ENCODE measurements at places on chromosomes 2 and 18.
A peak's percentile ranks its signal among the peaks of the same experiment; 100 is the strongest.

- DNase-seq, result no peak
Measured at GRCh38 chr2:124698979-124699565, 674.0 kb downstream of the CNTNAP5 start.

- no peak for DNase-seq
Measured at GRCh38 chr2:86464652-86465051, 23.5 kb downstream of the KDM3A start.

DNA sequence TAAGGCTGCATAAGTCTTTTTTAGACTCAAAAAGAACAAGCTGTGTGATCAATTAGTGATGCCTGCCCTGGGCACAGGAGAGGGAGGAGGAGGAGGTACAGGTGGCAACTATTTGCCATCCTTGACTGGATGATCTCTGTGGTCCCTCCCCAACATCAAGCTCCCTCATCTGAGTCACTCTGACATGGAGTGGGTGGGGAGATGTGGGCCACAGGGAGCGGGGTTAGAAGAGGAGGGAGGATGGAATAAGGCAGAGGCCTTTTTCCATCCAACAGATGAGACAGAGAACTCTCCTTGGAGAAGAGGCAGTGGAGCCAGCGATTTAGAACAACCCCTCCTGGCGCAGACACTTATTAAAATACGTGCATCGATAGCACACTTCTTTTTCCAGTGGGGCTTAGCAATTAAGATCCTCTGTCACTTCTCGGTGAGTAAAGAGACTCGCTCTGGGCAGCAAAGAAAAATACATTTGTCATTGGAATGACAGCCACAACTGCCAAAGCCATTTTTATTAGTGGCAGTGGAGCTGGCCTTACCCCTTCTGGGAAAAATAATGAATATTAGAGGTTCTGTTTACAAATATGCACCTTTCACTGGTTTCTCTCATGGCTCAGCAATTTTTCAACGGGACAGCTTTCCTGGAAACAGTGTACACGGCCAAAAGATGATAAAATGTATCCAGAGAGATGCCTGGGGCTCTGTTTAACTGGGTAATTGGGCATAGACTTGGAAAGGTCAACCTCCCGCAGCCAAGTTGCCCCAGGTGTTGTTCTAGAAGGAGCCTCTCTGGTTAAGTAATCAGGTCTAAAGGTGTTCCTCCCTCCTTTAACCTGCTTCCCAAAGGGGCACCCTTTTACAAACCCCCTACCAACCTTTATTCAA lies 238.4 kb upstream of the CXCR4 start:
- peak; percentile 43 for DNase-seq

DNA sequence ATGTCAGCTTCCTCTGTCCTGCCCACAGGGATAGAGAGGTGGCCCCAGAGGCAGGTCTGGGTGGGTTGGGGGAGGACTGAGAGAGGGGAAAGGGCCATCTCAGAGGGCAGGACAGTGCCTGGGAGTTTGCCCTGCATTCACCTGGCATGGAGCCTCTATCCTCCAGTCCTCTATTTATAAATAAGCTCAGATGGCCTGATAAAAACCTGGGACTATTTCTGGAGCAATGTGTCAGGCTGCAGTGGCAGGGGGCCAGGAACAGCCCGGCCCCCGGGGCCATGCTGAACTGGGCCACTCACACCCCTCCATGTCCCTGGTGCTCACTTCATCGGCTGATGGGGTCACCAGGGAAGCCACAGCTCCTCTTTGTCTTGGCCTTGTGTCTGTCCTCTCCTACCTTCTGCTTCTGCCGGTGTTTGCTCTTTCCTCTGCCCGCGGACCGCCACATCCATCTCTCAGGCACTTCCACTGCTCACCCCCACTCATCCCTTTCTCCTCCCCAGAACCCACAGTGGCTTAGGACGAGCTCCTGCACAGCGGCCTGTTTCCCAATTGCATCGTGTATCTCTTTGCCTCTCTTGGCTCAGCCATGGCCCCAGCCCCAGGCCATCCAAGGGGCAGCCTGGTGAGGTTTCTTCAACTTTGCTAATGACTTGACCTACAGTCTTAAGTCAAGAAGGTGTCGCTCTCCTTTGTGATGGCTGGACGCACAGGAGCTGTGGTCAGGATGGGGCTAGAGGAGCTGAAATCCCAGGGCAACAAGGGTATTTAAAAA lies 38.8 kb downstream of the SCTR start:
- no peak for DNase-seq

GRCh38 chr2:134170294-134170693 lies 83.6 kb upstream of the MGAT5 start:
- DNase-seq, result no peak

DNA sequence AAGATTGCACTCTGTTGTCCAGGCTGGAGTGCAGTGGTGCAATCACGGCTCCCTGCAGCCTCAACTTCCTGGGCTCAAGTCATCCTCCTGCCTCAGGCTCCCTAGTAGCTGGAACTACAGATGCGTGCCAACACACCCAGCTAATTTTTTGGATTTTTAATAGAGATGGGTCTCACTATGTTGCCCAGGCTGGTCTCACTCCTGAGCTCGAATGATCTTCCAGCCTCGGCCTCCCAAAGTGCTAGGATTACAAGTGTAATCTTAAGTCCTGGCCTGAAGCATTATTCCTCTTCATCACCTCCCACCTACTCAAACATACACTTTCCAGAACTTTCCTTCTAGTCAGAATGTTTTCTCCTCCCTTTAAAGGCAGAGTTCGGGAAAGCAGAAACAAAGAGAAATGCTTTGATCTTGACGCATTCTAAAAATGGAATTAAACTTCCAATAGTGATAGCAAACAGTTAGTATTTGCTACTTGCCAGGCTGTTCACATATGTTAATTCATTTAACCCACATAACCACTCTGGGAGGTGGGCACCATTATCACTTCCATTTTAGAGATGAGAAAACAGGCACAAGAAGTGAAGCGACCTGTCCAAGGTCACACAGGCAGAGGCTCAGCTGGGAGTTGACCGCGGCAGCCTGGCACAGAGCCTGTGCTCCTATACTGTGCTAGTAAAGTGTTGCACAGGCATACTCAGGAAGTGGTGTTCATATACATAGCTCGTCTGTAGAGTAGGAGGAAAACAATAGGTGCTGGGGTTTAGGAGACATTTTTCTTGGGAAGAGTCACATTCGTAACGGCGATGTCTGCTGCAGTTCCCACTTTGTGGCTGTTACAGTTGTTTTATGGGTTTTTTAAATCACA lies 24.6 kb downstream of the TEX44 start:
- DNase-seq, result no peak

GRCh38 chr2:16129716-16130540 lies 189.6 kb downstream of the MYCN start:
- no peak for DNase-seq

DNA sequence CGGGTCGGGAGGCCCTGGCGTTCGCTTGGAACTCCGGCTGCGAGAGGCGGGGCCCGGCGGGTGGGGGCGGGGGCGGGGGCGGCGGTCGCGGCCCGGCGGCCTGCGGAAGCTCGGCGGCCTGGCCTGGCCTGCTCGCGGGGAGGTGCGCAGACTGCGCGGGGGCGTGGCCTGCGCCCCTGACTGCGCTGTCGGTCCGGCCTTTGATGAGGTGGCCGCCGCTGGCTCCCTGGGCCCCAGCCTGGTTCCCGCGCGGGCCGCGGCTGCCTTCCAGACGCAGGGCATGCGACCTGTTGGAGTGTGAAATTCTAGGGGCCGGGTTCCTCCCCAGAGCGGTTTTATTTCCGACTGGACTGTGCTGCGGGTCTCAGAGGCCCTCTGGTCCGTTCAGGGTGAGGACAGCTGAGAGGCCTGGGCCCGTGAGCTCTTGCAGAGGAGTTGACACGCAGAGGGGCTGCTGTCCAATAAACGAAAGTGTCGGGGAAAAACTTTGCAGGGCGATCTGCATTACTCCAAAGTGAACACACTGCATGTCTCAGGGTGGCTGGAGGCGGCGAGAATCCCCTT lies 629 bp downstream of the NRBP1 start:
- DNase-seq, result peak; percentile 85

DNA sequence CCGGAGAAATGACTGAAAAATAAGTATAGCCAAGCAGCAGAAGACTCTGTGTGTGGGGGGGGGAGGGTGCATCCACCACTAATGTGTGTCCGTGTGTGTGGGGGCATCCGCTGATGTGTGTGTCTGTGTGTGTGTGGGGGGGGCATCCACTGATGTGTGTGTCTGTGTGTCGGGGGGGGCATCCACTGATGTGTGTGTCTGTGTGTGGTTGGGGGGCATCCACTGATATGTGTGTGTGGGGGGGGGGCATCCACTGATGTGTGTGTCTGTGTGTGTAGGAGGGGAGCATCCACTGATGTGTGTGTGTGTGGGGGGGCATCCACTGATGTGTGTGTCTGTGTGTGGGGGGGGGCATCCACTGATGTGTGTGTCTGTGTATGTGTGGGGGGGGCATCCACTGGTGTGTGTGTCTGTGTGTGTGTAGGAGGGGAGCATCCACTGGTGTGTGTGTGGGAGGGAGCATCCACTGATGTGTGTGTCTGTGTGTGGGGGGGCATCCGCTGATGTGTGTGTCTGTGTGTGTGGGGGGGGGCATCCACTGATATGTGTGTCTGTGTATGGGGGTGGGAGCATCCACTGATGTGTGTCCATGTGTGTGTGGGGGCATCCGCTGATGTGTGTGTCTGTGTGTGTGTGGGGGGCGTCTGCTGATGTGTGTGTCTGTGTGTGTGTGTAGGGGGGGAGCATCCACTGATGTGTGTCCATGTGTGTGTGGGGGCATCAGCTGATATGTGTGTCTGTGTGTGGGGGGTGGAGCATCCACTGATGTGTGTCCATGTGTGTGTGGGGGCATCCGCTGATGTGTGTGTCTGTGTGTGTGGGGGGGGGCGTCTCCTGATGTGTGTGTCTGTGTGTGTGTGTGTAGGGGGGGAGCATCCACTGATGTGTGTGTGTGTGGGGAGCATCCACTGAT lies 125.0 kb downstream of the NFATC1 start:
- DNase-seq, result no peak

GRCh38 chr2:79564065-79564464 lies 51.2 kb downstream of the CTNNA2 start:
- no peak for DNase-seq

- no peak for DNase-seq
Measured at GRCh38 chr2:220814441-220814840, 757.7 kb downstream of the EPHA4 start.

DNA sequence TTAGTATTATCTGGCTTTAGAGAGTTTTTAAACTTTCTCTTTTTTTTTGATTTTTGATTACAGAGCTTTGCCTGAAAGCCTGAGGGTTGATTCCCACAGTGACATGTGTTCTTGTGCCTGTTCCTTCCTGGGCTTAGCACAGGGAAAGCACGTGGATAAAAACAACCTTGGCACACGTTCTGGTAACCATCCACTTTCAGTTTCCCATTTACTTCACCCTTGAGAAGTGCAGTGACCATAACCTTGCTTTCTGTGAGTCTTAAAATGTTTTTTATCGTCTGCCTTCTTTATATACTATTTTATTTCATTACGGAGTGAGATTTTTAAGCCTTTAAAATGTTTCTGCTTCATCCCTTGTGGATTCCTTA lies 11.5 kb downstream of the CD226 start:
- no peak for DNase-seq

GRCh38 chr2:168717790-168718502 lies 84.5 kb upstream of the NOSTRIN start:
- no peak for DNase-seq

DNA sequence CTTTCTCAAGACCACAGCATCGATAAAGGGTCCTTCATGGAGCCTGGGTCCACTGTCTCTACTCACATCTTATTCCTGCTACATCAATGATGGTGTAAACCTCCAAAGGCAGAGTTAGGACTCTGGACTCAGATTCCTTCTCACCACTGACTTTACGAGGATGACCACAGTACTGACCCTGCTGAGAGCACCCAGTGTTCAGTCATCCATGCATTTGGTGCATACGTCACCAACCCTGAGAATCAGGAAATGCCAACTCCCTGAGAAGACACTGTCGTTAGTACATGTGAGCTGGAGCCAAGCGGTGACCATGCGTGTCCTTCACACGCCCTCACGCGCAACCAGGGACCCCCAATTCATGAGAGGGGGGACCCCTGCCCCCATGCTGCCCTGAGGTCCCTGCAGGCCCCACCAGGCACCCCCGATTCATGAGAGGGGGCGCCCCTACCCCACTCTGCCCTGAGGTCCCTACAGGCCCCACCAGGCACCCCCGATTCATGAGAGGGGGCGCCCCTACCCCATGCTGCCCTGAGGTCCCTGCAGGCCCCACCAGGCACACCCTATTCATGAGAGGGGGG lies 178.4 kb upstream of the TPO start:
- no peak for DNase-seq

DNA sequence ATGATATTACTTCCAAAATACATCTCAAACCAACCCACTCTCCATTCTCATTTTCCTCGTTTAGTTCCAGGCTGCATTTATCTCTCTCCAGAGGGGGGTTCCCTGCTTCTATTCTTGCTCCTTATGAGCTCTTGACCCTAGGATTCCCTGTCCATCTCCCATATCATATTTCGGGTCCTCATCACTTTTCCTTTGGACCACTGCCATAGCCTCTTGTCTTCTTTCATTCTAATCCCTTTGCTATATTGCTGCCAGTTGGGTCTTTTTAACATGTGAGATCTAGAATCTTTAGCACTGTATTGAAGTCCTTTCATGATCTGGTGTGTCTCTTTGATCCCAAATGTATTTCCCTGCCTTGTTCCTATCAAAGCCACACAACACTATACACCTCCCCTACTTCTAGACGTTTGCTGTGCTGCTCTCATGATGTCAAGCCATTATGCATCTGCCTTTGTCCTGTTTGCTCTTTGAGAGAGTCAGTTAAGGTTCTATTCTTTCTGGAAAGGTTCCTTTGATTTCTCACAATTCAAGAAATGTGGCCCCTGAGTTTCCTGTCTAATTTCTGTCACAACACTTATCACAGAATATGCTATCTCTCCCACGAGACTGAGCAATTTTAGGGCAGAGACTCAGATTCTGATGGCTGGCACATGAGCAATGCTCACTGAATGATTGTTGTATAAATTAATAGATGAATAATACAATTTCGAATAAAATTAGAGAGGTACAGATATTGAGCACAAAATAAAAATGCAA lies 43.2 kb upstream of the SESTD1 start:
- DNase-seq, result no peak

GRCh38 chr2:96819128-96819875 lies 3.2 kb downstream of the CNNM3 start:
- DNase-seq, result peak; percentile 90

DNA sequence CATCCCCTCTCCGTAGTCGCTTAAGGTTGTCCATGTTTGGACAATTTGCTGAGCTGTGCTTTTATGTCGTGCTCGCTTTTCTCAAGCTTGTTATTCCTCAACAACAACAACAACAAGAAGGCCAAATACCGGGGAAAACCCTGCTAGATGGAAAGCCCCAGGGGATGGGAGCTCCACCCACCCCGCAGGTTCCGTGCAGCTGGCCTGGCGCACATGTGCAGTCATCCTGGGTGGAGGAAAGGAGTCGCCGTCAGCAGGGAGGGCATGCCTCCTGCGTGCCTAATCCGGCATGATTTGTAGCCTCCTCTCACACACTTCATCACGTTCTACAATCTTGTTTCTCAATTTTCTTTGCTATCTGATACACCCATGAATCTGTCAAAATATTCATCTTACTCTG lies 87.4 kb upstream of the SALL3 start:
- peak; percentile 63 for DNase-seq

DNA sequence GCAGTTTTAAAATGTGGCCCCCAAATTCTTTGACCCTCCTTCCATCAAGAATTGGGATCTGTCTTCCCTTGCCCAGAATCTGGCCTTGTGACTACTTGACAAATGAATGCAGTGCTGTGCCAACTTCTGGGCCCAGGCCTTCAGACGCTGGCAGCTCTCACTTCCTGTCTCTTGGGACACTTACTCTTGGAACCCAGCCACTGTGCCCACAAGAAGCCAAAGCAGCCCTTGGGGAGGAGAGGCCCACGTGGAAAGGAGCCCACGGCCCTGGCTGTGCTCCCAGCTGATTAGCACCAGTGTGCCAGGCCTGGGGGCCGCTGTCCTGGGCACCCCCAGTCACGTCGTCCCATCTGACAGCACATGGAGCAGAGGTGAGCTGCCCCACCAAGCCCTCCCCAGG lies 56.6 kb downstream of the RPL37A start:
- no peak for DNase-seq

Data from NCI-H146 (cell line).